ENCODE measurements at places on chromosomes 16 and 17.

DNA sequence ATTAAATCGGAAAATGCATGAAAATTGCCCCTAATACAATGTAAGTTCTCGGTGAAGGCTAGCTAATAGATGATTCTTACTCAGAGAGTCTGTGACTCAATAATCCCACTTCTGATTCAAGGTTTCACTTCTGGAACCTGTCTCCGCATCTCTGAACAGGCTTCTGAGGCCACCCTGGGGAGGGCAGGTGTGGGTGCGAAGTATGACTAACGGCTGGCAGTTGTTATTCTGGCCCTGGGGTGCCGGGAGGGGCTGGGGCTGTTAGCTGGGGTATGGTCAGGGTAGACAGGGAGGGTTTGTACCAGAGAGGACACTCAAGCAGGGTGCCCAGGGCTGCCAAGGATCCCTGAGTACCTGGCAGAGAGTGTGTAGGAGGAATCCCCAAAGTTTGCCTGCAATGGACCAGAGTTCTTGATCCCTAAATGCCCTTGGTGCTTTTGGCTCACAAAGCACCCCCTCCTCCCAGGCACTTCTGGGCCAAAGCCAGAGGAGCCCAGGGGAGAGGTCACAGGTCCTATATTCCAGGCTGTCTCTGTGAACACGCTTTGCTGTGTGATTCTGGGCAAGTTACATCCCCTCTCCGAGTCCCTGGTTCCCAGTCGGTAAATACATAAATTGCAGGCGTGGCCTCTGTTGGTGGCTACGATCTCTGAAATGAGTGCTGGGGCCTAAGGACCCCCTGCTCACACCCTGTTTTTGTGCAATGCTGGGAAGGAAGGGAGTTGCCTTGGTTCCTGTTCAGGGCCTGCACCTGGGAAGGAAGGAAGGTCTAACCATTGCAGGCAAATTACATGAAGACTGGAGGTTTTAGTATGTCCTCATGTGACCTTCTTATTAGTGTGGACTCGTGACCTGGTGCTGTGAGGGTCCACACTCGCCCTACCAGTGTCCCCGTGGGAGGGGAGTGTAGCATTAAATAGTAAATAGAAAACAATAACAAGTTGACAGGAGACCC is 49.9 kb upstream of the CPNE2 start:
- DNase-seq = peak; percentile 82

GRCh38 chr17:19284005-19284959 is 47.1 kb downstream of the EPN2 start:
- DNase-seq = no peak

GRCh38 chr17:80229011-80229410 is 8.8 kb downstream of the SLC26A11 start:
- no peak for DNase-seq

- no peak for DNase-seq
Measured at GRCh38 chr17:68359791-68360535, 68.7 kb downstream of the ARSG start.

DNA sequence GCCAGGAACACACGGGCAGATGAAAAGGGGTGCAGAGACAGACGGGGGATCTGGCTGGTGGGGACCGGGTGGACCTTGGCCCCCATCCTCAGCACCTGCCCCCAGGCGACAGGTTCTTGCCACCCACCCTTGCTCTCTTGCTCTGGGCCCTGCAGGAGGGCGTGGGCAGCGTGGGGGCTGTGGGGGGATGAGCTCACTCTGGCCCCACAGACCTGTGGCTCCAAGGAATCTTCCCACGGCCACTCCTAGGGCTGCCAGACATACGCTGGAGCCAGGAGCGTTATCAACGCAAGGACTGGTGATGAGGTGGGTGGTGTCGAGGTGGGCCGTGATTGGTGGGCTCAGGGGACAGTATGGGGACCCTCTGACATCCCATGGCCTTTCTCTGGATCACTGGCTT is 6.3 kb downstream of the CTRB1 start:
- no peak for DNase-seq

DNA sequence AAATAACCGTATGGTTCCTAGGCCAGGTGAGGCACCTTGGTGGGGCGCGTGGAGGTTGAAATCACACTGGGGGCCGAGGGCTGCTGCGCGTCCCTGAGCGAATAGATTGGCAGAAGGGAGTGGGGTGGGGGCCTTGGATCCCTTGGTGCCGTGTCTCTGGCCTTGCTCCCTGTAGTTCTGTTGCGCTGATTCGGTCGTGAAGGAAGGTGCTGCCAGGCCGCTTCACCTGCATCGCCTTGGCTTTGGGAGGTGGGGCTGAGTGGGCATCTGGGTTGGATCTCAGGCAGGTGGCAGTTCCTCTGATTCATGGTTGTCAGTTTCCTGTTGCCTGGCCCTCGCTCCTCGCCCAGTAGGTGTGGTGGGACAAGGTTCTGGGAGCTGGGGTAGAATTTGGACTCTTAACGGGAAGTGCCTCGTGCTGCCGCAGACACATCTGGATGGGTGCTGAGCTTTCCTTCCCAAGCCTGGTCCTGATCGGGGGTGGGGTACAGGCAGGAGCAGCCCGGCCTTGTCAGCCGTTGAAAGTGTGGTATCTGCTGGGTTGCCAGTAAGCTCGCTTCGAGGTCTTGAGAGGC is 30.1 kb downstream of the PGS1 start:
- DNase-seq = no peak

- DNase-seq = no peak
Measured at GRCh38 chr17:31559584-31560501, 168.4 kb downstream of the RAB11FIP4 start.

- peak; percentile 43 for DNase-seq
Measured at GRCh38 chr16:31477220-31478216, 5.4 kb upstream of the SLC5A2 start.

DNA sequence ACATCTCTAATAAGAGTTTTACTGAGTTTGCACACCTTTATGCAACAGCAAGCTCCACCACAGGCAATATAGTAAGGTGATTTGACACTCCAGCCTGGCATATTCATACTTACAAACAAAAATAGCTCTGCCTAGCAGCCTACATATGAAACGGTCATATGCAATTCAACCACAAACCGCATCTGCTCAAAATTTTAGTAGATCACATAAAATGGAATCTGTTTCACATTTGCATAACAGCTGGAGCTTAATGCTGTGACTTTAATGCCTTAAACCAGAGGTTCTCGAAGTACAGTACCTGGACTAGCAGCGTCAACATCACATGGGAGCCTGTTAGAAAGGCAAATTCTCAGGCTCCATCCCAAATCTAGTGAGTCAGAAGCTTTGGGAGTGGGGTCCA is 578.4 kb downstream of the CDH11 start:
- DNase-seq = no peak

DNA sequence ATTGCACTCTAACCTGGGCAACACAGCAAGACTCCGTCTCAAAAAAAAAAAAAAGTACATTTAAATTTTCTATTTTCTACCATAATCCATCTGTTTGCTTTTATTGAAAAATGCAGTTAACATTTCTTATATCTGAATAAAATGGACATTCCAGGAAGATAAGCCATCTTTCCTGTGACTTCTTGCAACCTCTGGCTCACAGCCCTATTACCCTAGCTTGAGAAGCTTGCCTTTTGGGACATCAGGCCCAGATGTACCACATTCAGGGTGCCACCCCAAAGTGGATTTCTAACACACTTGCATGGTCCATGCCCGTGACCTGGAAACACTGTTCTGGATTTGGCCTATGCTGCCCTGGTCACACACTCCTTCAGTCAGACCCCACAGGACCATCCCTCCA is 30.1 kb upstream of the DDX52 start:
- DNase-seq = no peak

GRCh38 chr17:21041741-21042457 is 912 bp downstream of the USP22 start:
- DNase-seq = peak; percentile 64

- no peak for DNase-seq
Measured at GRCh38 chr17:71453876-71454422, 666.9 kb upstream of the SOX9 start.

DNA sequence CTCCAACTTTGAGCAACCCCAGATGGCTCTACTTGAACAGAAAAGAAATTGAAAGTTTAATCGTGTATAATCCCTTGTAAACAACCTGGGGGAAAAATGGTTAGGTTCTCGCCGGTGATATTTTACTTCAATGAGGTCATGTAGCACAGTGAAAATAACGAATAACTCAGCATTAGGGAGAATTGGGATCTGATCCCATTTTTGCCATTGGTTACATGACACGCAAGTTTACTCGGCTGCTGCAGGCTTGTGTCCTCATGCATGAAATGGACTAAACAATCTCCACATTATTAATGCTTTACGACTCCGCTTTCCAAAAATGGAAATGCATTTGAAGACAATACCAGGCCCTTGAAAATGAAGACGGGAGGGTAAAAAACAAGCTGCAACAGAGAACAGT is 45.5 kb upstream of the LRRC37A3 start:
- no peak for DNase-seq

DNA sequence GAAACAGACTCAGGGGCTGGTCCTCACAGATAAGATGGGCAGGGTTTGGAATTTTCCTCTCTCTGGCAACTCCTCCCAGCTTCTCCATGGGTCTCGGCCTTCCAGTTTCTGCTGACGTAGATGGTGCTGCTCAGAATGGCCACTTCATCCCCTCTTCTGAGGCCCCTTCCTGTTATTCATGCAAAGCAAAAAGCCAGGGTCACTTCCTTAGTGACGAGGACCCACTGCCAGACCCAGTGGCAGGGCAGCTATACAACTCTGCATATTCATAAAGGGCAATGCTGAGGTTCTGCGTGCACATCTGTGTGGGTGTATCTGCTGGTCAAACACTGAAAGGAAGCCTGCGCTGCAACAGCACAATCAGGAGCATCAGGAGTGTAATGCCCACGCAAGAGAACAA is 108.8 kb downstream of the WSCD1 start:
- no peak for DNase-seq

- DNase-seq = no peak
Measured at GRCh38 chr17:2435181-2435741, 34.4 kb upstream of the MNT start.

DNA sequence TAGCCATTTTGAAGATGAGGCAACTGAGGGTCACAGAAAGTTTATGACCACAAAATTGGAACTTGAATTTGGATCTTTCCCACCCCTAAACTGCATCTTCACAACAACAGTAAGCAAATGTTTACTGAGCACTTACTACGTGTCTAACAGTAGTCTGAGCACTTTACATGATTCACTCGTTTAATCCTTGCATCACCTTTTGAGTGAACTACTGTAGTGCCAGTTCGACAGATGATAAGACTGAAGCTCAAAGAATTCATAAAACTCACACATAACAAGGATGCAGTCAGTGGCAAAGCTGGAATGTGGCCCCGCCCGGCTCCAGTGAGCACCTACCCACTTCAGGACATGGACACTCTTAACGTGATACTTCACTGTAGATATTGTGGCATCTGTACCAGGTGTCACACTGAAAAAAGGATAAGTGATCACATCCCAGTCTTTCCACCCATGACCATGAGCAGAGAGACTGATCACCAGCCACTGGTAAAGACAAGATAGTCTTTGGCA is 36.0 kb upstream of the HLF start:
- no peak for DNase-seq

DNA sequence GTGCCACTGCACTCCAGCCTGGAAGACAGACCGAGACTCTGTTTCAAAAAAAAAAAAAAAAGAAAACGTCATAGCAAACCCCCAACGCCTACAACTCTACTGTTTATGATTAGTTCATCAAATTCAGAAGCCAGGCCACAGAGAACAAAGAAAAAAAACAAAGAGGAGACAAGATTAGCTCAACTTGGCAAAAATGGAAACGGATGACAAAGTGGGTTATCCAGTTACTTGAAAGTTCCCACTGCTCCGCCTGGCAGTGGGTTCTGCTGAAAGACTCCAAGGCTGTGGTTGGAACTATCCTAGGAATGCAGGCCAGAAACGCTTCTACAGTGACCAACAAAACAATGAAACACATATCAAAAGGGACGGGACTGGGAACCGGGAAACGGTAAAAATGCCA is 53.1 kb downstream of the MRM3 start:
- DNase-seq = no peak

- no peak for DNase-seq
Measured at GRCh38 chr16:81539009-81539758, 94.6 kb downstream of the CMIP start.

DNA sequence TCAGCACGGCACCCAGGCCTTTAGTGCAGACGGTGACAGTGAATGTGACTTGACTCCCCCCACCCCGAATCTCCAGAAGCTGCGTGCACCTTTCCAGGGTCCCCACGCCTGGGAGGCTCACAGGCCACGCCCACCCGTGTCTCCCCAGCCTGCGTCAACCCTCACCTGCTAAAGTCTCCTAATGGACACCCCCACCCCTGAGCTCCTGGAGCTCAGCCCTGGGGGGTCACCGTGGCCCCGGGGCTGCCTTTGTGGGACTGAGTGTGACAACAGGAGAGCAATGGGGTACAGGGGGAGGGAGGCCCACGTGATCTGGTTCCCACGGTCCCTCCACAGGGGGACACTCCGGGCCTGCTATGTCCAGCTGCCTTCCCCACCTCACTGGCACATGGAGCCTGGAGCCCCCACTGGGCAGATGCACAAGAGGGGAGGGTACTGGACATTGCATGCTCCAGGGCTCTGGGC is 7.4 kb upstream of the FASN start:
- DNase-seq = no peak

DNA sequence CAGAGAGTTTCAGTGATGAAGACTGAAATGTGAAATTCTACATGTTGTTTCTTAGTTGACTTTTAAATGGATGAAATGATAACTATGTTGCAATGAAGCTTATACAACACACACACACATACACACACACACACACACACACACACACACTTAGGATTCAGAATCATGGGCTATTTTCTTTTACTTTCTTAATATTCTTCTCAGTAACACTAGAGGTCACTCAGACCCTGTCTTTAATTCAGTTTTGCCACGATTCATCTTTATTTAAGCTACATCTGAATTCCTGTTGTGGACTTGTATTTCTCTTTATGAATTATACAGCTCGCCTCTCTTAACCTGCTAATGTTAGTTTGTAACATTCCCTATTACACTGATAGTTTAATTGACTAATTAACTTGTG is 109.6 kb upstream of the GOT2 start:
- no peak for DNase-seq

DNA sequence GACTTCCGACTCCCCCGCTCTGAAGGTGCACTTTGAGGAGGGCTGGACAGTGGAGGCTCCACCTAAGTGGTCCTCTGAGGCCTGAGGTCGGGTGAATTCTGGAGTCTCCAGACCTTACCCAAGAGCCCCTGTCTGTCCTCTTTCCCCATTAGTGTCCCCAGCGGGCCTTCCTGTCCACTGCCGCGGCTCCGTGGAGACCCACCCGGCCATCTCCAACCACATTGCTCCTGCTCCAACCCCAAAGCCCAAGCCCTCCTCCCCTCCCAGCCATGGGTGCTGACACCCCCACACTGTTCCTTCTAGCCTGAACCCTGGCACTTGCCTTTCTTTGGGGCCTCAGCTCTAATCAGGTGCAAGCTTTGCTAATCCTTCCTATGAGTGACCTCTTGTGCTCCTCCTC is 283.1 kb upstream of the TNRC6C start:
- DNase-seq = no peak

DNA sequence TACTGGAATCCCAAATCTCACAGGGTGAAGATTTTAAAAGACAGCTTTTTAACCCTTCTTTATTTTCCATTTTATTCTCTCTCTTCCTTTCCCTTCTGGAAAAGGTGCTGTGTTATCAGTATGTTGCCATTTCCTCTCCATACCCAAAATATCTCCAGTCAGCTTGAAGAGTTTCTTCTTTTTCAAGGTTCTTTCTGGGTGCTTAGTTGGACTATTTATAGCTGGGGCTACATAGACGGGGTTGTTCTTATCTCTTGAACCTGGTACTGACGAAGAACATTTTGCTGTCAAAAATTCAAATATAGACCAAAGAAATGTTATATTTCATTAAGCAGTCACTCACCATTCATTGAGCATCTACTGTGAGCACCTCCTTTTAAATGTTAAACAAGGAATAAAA is 48.6 kb downstream of the IST1 start:
- no peak for DNase-seq

GRCh38 chr16:53953336-53953735 is 249.4 kb downstream of the FTO start:
- no peak for DNase-seq

Measured in activated CD8-positive, alpha-beta memory T cell treated with anti-CD3 and anti-CD28 coated beads, Interleukin-2, amount 50 U/mL, for 4 hours (primary cell).